ENCODE measurements at places on chromosomes 5 and 9.

GRCh38 chr9:70868041-70868440 lies 253.4 kb downstream of the TRPM3 start:
- no peak for DNase-seq

GRCh38 chr5:123297198-123297831 lies 125.9 kb downstream of the CEP120 start:
- no peak for DNase-seq

DNA sequence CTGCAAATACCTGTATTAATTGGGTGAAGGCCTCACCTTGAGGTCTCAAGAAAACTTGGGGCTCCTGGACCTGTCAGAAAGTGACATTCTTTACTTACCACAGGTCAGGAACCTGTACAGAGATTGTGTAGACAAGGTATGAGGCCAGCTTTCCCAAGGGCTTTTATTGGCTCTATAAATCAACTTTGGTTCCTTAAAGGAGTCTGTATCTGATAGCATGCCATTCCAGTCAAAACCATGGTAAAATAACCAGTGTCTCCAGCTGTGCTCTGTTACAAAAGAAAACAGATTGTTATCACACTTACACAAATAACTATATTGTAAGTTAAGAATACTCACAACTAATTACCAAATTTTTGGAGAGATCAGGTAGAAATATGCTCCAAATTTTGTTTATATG lies 64.5 kb downstream of the COL15A1 start:
- no peak for DNase-seq

DNA sequence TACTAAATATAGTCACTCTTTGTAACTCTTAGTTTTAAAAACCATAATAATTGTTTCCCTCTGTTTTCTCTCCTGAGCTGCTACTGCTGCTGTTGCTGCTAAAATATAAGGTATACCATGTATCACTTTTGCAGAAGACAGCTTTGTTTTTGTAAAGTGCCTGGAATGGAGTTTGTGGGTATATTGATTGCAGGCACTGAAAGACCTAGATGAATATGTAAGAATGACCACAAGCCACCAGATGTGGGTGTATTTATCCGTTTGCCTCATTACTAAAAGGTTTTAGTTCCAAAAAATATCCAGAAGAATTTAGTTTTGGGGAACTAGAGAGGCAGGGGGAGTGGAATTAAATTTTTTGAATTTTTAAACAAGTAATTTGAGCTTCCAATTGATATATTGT lies 151.1 kb upstream of the CDKN2B start:
- DNase-seq, result no peak

- no peak for DNase-seq
Measured at GRCh38 chr5:54370982-54371381, 60.6 kb upstream of the ARL15 start.

- DNase-seq, result no peak
Measured at GRCh38 chr5:39076757-39077728, 2.8 kb upstream of the RICTOR start.

GRCh38 chr9:86605303-86605702 lies 251.1 kb upstream of the TUT7 start:
- DNase-seq, result no peak

DNA sequence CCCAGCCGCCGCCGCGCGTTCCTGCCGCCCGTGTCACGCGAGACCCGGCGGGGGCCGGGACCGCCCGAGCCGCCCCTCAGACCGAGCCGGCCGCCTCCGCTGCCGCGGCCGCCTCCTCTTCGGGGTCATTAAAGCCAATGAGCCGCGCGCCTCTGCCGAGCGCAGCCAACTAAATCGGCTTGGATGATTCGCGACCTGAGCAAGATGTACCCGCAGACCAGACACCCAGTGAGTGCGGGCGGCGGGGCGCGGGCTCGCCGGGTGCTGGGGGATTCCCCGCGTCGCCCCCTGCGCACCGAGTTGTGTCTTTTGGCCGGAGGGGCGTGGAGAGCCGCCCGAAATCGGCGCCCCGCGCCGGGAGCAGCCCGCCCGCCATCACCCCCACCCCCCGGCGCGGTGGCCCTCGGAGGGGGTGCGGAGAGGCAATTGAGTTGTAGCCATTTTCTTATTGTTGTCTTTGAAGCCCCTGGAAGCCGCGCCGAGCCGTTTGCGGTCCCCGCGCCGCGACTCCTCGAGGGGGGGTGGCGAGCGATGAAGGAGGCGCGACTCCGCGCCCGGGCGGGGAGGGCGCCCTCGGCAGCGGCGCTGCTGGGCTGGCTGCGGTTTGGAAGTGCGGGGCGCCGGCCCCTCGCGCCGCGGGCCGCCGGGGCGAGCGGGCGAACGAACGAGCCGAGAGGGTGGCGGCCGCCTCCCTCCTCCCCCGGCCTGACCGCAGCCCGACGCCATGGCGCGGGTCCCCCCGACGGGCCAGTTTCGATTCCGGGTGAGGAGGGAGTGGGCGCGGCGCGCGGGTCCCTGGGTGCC lies 1.0 kb downstream of the TLE4 start:
- DNase-seq, result peak; percentile 70

- no peak for DNase-seq
Measured at GRCh38 chr5:149474198-149474597, 77.0 kb downstream of the CSNK1A1 start.

- peak; percentile 69 for DNase-seq
Measured at GRCh38 chr5:56328753-56329560, 95.8 kb upstream of the ANKRD55 start.

DNA sequence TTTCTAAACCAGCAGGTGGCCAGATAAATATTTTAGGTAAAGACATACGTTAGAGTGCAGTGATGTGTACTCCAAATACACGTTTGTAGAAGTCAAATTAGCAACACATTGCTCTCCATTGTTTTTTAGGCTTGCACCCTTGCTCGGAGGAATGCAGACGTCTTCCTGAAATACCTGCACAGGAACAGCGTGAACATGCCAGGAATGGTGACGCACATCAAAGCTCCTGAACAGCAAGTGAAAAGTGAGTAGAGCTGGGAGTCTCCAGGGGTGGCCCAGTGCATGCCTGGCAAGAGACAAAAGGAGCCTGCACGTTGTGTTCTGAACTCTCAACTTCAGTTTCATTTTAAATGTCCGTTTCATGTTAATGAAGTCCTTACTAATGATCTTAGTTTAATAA lies 207.5 kb upstream of the OTULINL start:
- no peak for DNase-seq

- no peak for DNase-seq
Measured at GRCh38 chr9:72597181-72597517, 75.7 kb downstream of the TMC1 start.

GRCh38 chr5:177598477-177598876 lies 1.5 kb upstream of the B4GALT7 start:
- DNase-seq, result peak; percentile 36

DNA sequence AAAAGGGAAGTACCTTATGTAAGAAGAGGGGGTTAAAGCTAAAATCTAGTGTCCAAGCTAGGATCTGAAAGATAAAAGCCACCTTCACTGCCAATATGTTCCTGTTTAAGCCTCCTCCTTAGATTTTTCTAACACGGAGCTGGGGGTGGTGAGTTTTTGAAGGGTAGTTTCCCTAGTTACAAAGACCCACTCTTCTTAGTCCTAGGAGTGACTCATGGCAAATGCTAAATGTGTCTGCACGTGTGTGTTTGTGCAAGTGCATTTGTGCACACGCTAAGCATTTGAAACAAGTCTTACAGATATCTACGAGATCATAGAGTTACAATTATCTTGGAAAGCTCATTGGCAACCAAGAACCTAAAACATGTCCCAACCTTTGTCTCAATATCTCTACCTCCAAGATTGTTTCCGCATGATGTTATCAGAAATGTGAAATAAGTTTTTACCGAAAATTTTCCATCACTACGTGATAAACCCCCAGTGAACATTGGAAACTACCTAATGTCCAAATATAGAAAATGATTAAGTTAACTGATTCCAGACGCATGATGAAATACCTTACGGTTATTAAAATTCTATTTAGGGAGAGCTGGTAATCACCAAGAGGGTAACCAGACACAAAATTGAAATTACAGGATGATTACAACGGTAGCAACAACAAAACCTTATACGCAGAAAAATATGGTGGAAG lies 78.0 kb upstream of the HRH2 start:
- DNase-seq, result no peak

GRCh38 chr5:2277886-2278285 lies 395.2 kb upstream of the IRX4 start:
- no peak for DNase-seq

DNA sequence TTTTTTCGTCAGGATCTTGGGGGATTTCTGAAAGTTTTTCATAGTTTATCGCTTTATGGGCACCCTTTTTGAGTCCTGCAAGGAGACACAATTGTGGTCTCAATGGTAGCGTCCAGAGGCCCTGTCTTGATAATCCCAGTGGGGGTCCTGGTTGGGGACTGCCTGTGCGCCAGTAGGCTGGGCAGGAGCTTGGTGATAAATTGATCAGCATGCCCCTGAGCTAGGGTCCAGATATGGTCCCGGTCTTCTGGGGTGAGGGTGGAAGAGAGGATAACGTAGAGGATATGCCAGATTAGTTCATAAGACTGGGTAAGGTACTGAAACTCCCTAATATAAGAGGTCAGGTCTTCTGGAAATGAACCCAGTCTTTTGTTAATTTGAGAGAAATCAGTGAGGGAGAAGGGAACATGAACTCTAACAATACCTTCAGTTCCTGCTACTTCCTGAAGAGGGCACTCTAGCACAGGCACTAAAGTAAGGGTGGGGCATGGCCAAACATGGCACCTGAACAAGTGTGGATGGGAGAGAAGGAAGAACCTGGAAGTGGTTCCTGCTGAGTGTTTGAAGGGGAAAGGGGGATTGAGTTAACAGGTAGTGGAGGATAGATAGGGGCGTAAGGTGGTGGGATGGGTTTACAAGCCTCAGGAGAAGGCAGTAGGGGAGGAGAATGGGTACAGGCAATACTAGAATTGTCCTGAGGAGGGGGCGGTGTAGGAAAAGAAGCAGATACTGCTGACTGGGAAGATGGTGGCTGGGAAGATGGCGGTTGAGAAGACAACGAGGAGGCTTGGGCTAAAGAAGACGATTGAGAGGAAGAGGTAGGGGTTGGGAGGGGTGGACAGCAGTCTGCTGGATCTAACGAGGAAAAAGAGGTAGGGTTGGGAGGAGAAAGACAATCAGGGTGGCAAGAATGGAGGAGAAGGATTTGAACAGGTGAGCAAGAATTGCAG lies 33.8 kb upstream of the ANXA2R start:
- DNase-seq, result peak; percentile 69

DNA sequence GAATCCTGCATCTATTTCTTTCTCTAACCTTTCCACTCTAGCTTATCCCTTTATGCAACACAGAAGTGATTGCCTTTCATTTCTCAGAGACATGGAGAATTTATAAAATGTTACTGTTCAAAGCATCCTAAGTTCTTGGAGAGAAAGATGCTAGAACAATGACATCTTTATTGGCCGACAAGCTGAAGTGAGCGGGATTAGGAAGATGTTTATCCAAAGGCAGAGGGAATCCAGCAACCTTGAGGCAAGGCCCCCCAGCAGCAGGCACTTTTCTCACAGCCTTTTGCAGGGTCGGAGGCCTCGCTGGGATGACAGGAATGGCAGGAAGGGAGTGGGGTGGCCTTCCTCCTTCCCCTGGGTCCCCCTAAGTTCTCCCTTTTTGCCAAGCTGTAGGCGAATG lies 204.8 kb downstream of the GAPVD1 start:
- no peak for DNase-seq

GRCh38 chr5:36305571-36306326 lies 4.0 kb upstream of the RANBP3L start:
- DNase-seq, result no peak

DNA sequence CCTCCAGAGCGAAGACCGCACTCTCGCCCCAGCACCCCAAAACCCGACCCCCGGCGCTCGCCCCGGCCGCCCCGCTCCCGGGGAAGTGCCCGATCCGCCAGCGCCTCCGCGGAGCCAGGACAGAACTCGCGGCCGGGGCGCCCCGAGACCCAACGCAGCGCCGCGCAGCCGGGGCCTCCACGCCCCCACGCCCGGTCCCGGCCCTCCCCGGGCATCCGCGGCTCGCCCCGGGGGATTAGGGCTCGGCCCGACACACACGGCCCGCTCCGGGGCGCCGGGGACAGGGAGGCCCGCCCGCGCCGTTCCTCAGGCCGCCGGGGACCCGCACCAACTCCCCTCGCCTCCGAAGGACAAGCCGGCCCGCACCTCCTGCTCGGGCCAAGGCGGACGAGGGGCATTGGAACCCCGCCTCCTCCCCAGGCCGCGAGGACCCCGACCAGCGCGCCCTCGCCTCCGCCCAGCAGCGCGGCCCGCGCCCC lies 544 bp downstream of the FNBP1 start:
- no peak for DNase-seq

DNA sequence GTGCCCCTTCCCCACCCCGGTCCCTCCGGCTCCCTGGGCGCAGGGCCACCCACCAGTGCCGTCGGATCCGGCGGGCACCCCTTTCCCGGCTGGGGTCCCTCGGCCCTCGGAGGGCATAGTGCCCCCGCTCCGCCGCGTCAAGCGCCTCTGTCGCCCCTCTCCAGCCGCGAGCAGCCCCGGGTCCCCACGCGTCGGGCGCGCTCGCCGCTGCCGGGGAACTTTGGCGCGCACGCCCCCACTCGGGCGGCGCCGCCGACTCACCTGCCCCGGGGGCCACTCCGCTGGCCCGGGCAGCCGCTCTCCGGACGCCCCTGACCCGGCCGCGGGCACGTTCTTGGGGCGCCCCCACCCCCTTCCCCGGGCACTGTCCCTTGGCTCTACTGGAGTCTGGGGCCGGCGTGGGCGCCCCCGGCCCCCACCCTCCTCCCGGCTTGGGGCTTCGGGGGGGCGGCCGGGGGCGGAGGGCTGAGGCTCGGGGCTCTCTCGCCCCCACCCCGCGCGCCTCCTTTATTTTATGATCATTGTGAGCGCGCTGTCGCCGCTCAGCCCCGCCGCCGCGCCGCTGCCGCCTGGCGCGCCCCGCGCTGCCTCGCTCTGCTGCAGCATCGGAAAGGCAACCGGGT lies 1.1 kb upstream of the FAM78A start:
- no peak for DNase-seq

- no peak for DNase-seq
Measured at GRCh38 chr5:79843450-79844388, 147.3 kb downstream of the MTX3 start.

- no peak for DNase-seq
Measured at GRCh38 chr5:9335754-9336495, 209.9 kb downstream of the SEMA5A start.

- no peak for DNase-seq
Measured at GRCh38 chr9:101543098-101543735, 9.6 kb downstream of the RNF20 start.

GRCh38 chr9:118108971-118109370 lies 404.8 kb downstream of the TLR4 start:
- no peak for DNase-seq

DNA sequence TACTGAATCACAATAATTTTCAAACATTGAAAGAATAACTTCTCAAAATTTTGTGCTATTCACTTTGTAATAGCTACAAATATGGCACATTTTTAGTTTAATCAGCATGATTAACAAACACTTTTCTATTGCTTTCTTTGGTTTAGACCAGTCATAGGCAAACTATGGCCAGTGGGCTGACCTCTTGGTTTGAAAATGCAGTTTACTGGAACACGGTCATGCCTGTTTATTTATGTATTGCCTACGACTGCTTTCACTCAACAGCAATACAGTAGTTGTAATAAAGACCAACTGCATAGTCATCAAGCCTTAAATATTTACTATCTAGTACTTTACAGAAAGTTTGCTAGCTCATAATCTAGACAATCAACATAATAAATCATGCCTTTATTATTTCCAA lies 810.8 kb downstream of the TLE1 start:
- DNase-seq, result no peak

All from activated CD8-positive, alpha-beta memory T cell treated with anti-CD3 and anti-CD28 coated beads, Interleukin-2, amount 10 ng/mL, durations not matched to agents 7 days and 5 days (primary cell).